ENCODE measurements at places on chromosomes 6 and 20.
A peak's percentile ranks its signal among the peaks of the same experiment; 100 is the strongest.

DNA sequence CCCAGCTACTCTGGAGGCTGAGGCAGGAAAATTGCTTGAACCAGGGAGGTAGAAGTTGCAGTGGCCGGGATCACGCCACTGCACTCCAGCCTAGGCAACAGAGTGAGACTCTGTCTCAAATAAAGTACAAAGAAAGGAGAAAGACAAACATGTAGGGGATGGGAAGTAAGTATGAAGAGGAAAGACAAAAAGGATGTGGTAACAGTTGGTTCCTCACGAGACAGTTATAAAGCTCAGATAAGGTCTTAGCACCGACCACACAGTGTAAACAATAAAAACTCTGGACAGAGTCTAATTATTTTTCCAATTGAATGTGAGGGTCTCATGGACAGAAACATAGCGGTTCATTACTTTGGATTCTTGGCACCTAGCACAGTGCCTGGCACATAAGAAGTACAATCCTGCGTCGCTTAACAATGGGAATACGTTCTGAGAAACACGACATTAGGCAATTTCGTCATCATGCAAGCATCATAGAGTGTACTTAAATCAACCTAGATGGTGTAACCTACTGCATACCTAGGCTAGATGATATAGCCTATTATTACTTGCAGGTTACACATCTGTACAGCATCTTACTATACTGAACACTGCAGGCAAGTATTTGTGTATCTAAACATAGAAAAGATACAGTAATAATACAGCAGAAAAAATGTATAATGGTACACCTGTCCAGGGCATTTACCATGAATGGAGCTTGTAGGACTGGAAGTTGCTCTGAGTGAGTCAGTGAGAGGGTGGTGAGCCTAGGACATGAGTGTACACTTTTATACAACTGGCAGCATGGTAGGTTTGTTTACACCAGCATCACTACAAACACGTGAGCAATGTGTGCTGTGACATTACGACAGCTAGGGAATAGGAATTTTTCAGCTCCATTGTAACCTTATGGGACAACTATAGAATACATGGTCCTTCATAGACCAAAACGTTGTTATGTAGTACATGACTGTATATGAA lies 38.2 kb downstream of the MBOAT1 start:
- DNase-seq, result no peak

DNA sequence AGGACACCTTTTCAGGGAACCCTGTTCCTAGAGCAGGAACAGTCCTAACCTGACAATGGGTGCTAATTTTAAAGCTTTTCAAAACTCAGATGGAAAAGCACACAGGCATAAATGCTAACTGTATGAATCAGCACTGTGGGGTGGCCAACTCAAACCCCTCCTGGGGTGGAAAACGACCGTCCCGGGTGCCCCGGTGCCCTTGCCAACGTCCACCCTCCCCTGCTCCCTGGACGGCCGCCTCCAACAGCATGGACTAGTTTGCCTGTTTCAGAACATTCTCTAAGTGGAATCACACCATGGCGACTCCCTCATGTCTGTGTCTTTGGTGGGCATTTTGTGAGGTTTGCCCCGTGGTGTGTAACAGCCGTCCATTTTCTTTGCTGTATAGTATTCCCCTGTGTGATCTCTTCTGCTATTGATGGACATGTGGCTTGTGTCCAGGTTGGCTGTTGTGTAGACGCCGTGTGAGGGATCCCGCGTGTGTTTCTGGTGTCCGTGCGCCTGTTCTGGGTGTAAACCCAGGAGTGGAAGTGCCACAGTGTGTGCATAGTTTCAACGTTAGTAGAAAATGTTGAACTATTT lies 5.8 kb downstream of the COL20A1 start:
- DNase-seq, result no peak

- no peak for DNase-seq
Measured at GRCh38 chr6:16043171-16044135, 85.4 kb upstream of the MYLIP start.

DNA sequence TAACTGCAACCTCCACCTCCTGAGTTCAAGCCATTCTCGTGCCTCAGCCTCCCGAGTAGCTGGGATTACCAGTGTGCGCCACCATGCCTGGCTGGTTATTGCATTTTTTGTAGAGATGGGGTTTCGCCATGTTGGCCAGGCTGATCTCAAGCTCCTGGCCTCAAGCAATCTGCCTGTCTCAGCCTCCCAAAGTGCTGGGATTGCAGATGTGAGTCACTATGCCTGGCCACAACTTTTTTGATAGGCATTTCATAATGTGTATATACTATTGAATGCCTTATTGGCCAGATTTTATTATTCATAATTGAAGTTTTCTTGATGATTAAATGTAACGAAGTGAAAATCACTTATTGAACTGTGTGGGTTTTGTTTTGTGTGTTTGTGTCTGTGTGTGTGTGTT lies 27.9 kb downstream of the FIG4 start:
- no peak for DNase-seq

DNA sequence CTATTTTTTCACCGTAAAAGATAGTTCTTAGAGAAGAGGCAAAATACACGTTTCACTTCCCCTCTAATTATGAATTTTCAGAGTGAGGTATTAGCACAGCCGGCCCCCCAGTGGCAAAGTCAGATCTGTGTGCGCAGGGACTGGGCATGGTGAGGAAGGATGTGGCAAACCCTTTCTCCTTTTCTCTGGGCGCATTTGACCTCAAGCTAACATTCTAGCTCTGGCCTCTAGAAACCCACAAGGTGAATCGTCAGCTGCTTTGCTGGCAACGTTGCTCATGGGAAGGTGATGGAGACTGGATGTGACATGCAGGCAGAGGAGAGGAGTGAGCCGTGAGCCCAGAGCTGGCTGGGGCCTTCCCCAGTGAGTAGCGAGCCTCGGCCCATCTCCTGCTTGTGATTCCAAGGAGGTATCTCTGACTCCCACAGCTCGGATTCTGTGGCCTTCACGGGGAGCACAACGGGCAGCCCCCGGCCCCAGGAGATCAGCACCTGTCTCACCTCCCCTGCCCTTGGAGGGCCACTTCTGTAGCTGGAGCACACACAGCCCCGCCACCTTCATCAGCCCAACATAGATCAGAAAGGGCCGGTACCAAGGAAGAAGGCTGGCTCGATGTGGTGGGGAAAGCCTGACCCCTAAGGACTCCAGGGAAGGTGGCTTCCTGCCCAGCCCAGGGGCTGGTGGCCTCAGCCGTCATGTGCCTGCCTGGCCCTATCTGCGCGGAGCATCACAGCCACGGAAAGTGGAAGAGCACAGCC lies 152.8 kb downstream of the TAF4 start:
- no peak for DNase-seq

DNA sequence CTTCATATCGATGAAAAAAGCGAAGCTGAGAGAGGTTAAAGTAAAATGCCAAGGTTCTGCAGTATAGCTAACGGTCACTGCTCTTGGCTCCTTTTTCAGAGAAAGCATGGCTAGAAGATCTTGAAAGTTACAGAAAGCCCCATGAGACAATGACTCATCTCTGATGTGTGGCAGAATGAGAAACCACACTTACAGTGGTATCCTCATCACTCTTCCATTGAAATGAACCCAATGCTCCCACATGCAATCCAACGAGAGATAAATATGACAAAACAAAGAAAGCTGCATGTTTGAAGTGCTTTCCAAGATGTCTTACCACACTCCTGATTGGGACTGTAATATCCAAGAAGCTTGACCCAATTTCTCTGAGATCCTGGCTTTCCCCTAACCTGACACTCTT lies 694.9 kb downstream of the PRKN start:
- DNase-seq, result no peak

DNA sequence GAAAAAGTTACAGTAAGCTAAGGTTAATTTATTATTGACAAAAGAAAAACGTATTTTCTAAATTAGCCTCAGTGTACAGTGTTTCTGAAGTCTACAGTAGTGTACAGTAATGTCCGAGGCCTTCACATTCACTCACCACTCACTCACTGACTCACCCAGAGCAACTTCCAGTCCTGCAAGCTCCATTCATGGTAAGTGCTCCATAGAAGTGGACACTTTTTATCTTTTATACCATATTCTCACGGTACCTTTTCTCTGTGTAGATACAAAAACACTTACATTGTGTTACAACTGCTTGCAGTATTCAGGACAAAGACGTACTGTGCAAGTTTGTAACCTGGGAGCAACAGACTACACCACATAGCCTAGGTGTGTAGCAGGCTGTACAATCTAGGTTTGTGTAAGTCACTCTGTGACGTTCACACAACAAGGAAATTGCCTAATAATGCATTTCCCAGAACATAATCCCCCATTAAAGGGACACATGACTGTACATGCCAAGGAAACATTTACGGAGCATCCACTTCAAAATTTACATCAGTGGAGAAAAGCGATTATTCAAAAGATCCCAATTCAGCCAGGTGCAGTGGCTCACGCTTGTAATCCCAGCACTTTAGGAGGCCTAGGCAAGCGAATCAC lies 133.4 kb downstream of the BANF2 start:
- DNase-seq, result no peak

- DNase-seq, result peak; percentile 58
Measured at GRCh38 chr6:28643017-28643740, 117.5 kb downstream of the GPX5 start.

- DNase-seq, result no peak
Measured at GRCh38 chr20:25025986-25026605, 31.8 kb downstream of the ACSS1 start.

GRCh38 chr20:18647777-18648176 lies 59.9 kb downstream of the DTD1 start:
- no peak for DNase-seq

- no peak for DNase-seq
Measured at GRCh38 chr20:62636446-62636845, 5.9 kb upstream of the SLCO4A1 start.

DNA sequence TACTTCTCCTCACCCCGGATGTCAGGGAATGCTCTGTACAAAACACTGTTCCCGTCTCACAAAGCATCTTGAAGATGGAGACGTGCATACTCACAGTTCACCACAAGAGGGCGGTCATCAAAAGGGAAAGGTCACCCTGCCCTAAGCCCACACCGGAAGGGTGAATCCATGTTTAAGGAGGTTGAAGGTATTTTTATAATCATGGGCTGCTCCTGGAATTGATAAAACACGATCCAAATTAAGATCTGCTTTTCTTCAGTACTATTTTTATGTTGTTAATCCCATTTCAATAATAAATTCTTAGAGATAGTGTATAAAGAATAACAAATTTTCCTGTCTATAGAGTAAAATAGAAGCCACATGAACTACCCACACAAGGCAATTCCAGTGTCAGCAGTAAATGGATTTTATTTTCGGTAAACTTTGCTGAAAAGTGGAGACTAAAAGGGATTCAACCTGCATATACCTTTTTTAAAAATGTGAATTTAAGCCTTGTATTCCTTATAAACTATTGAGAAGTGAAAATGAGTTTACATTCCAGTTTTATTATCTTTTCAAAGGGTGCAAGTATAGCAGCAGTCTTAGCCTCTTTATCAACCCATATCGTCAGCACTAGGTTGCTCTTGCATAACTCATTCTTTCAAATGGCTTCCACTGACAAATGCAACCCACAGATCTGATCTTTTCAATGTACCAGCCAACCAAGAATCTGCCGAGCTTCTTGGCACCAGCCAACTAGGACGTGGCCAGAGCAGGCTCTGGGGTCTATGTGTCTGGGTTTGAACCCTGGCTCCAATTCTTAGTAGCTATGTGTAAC lies 79.7 kb upstream of the MBOAT1 start:
- DNase-seq, result peak; percentile 93

DNA sequence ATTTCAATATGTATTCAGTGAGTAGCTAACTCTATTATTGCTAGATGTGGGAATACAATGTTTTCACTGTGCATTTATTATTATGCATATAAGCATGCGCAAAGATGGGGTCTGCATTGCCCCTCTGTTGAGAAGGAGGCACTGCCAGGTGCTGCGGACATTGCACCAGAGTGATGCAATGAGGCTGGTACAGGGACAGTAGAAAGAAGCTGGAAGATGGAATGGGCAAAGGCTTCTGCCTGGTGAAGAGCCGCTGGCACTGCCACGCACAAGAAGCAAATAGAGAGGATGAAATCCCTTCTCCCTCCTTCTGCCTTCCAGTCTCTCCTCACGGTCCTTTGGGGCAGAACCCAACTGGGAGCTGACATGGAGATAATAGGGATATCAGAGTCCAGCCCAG lies 154.5 kb upstream of the TNFAIP3 start:
- DNase-seq, result no peak

DNA sequence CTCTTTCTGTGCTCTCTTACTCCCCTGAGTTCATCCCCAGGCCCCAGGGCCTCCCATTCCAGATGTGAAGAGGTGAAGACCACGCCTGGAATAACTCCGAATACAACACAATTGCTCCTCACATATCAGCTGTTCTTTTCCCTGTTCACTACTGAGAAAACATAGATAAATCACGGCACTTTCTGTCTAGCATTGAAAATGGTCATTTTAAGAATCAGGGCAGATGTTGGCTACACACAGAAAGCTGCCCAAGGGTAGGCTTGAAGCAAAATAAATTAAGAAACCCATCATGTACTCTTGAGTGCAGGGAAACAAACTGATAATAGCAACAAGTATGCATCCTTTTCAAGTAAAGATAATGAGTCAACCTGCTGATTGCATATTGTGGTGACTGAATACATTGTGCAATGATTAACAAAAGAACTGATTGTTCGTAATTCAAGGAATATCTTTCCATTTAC lies 382.5 kb downstream of the PRKN start:
- no peak for DNase-seq

GRCh38 chr6:163860287-163861081 lies 446.0 kb downstream of the QKI start:
- no peak for DNase-seq

DNA sequence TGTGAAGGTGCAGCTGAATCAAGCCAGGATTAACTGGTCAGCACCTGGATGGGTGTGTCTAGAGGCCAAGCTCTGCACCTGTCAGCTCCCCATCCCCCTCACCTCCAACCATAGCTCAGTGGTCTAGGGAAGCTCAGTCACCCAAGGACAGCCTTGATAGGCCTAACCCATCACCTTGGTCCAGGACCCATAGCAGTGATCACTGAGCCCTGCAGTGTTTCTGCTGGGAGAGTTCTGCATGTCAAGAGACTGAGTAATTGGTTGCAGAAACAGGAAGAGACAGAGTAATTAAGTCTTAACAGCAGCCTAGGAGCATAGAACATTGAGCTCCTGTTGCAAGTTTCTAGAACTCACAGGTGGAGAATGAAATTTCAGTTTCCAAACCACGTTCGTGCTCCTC lies 18.7 kb upstream of the RALGAPB start:
- no peak for DNase-seq

DNA sequence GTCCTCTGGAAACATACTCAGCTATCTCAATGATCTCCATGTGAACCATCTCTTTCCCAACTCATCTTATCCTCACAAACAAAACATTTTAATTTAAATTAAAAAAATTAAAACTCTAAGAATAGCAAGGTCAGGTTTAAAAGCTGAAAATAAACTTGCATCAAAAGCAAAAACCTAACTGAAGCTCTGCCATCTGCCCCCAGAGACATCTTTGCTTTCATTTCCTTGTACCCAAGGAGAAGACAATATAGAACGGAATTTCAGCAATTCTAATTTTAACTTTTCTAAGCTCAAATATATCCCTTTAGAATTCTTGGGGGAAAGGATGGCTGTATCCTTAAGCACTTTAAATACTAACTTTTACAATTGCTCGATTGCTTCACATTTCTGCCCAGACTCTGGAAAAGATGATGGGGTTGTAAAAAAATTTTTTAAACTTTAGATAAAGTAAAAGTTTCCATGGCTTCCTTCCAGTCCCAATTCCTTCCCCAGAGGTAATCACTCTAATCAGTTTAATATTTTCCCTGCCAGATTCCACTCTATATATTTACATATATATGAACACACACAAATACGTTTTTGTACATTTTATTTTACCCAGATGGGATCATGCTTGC lies 69.2 kb upstream of the SMIM29 start:
- no peak for DNase-seq

Measured in Calu3 (cell line).